ENCODE measurements at places on chromosomes 3 and 15.
A peak's percentile ranks its signal among the peaks of the same experiment; 100 is the strongest.

DNA sequence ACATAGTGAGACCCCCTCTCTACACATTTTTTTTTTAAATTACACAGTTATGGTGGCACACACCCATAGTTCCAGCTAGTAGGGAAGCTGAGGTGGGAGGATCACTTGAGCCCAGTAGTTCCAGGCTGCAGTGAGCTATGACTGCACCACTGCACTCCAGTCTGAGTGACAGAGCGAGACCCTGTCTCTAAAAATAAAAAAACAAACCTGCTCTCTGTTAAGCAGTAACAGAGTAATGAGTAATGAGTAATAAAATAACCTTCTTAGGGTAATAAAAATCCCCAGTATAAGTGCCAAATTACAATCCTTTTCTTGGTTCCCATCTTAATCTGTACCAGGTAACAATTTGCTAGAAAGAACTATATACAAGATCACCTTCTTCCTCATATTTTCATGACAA lies 65.9 kb upstream of the PLXND1 start:
- no peak for DNase-seq

DNA sequence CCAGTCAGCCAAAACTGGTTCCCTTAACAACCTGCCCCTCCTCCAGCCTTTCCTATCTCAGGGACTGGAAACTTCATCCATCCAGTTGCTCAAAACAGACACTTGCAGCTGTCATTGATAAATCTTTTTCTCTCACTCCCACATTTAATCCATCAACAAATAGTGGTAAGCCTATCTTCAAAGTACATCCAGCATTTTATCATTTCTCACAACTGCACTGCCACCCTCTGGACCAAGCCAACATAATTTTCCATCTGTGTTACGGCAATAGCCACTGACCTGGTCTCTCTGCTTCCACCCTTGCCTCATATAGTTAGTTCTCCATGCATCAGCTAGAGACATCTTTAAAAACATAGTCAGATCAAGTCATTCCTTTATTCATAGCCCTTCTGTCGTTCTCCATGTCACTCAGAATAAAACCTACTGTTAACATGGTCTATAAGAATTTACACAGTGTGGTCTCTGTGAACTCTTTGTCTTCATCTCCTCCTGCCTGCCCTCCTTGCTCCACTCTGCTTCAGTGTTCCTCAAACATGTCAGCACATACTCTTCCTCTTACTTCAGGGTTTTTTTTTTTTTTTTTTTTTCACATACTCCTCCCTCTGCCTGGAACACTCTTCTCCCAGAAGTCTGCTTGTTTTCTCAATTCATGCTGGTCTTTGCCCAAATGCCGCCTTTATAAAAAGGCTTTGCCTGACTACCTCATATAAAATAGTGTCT lies 102.5 kb upstream of the COL6A5 start:
- no peak for DNase-seq

DNA sequence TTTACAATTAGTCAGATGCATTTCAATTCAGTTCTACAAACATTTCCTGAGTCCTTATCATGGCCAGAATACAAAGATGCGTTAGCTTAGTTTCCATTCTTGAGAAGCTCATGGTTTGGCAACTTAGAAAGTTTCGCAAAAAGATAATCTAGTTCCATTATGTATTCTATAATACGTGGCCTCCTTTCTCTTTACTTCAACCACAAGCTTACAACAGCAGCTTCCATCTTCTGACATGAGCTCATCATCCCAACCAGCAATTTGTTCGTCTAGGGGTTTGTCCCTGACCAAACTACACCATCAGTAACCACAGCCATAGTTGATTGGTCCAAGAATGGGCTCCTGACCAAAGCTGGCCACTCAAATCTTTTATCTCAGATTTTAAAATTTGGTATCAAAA lies 267.6 kb upstream of the TBC1D5 start:
- DNase-seq = no peak

DNA sequence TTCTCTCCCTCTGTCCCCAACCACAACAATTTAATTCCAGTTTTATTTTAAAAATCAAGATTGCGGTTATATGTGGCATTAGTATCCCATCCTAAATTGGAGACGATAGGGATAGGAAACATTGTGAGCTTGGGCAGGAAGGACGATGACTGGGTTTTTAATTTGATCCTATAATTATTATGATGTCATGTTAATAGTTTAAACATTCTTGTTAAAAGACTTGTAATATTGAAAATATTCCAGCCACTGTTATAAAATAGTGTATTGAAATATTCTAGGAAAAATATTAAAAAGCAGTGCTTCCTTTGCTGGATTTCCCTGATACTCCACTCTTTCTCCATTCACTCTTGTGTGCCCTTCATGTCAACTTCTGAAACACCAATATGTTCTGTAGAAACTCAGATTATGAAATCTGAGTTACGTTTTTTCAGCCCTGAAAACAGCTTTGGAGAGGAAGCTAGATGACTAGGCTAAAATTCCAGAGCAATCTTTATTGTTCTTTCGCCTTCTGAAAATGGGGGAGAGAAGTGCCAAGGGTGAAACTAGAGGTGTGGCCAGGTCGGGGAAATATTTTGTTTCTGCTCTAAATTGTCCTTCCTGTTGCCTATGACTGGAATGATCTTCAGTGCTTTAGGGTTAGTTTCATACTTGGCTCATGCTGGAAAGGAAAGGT lies 46.1 kb upstream of the MAP3K13 start:
- no peak for DNase-seq

GRCh38 chr3:14286887-14287500 lies 108.4 kb downstream of the LSM3 start:
- no peak for DNase-seq

GRCh38 chr15:74893627-74894026 lies 3.8 kb downstream of the MPI start:
- DNase-seq = no peak

DNA sequence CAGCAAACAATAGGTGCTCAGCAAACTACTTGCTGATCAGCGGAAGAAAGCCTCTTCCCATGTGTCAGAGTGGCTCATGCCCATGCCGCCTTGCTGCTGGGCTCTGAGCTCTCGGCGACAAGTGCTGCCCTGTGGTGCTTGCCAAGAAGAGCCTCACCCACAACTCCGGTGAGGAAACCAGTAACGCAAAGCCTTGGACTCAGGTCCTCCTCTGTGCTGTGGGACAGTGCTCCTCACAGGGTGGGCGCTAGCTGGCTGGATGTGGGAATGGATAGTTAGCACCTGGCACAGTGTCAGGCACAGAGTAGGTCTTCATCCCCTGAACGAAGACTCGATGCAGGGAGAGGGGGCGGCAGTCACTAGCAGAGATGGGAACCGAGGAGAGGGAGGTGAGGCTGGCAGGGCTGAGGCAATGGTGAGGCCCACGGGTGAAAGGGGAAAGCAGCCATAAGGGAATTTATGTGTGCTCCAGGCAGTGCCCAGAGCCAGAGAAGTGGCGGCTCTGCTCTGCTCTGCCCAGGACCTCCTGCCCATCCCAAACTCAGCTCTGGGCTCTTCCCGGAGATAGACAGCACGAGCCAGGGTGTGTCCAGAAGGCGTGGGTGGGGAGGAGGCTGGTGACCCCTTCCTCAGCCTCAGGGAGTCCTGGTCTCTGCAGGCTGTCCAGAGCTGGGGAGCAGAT lies 55.7 kb downstream of the IQSEC1 start:
- no peak for DNase-seq

- DNase-seq = no peak
Observed at GRCh38 chr3:161740421-161740820, 243.8 kb downstream of the OTOL1 start.

GRCh38 chr3:187833799-187834578 lies 88.7 kb upstream of the BCL6 start:
- no peak for DNase-seq

DNA sequence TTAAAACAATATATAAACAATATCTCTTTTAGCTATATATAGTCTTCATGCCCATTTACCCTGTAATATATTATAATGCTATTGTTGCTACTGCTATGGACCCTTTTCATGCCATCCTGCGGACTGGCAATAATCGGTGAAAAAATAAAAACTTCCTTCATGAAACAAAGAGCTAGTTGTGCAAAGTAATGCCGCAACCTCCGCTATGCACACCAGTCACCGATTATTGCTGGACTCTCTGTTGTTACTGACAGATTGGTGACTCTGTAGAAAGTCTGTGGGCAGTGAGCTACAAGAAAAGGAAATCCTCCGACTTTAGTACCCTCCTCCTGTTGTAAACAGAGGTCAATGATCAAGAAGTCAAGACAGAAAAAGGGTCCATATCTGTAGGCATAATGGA lies 17.9 kb upstream of the ICE2 start:
- no peak for DNase-seq

GRCh38 chr3:12155264-12155663 lies 3.4 kb downstream of the TIMP4 start:
- no peak for DNase-seq

- DNase-seq = no peak
Observed at GRCh38 chr3:191768421-191768820, 307.5 kb downstream of the PYDC2 start.

DNA sequence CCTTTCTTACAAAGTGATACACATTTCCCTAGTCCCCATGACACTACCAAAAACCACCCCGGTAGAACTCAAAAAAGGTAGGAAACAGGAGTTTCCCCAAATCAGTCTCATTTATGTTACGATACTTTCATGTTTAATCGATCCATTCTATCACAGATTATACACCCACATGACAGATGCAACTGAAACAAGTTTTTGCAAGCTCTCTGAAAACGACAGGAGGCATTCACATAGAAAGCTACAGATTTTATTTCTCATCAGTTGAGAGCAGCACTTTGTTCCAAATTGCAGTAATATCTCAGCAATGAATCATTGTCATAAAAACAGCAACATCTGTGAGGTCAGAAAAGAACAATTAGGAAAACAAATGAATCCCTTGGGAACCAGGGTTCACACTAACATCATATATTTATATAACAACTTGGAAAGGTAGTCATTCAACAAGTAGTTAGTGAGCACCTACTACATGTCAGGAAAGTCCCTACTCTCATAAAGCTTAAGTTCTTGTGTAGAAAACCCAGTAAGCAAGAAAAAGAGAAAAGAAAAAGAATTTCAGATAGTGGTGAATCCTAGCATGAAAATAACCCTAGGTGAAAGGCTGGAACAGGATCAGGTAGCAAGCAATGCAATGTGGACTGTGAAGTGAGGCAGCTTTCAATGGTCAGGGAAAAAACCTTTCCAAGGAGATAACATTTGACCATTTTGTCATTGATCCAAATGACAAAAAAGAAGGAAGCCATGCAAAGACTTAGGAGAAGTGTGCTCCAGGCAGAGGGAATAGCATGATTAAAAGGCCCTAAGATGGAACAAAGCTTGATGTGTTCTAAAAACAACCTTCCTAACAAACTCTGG lies 8.3 kb downstream of the PLD1 start:
- DNase-seq = peak; percentile 72

DNA sequence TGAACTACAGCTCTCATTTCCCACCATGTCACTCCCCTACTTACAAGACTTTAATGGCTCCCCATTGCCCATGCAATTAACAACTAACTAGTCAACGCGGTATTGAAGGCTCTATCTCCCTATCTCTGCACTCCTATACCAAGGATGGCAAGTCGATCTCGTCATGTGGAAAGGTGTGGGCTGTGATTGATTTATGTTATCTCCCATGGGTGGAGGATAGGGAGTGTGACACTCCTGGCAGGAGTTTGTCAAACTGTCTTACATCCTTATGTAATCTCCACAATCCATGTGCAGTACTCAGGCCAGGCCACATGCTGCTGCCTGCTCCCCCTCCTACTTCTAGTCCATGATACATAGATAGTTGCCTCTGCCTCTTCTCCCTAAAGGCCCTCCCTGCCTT lies 3.2 kb upstream of the RORA start:
- no peak for DNase-seq

DNA sequence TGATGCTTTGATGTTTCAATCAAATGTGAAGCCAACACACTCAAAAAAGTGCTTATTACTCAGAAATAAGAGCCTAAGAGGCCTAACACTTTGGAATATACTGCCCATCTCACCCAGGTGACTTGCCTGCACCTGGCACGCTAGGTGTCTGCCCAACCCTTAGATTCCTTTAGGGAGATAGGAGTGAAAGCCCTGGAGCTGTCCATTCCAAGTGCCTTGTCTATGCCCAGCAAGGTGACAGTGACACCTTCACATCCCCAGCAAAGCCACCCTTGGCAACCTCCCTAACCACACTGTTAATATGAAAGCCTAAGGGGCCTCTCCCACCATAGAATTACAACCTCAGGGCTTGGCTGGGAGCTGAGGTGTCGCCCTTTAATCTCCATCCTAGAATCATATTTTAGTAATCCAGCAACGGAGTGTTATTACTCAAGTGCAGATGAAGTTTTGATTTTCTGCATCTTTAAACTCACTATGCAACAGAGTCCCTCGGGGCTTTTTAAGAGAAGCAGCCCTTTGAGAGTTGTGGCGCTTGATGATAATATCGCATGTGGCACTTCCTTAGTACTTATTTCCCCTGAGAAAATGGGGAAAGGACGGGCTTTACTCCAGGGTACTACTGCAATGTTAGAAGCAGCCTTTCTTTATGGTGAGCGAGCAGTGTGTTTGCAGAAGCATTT lies 24.8 kb downstream of the ATP10A start:
- DNase-seq = no peak

- DNase-seq = no peak
Observed at GRCh38 chr15:79943820-79944219, 27.2 kb downstream of the BCL2A1 start.

DNA sequence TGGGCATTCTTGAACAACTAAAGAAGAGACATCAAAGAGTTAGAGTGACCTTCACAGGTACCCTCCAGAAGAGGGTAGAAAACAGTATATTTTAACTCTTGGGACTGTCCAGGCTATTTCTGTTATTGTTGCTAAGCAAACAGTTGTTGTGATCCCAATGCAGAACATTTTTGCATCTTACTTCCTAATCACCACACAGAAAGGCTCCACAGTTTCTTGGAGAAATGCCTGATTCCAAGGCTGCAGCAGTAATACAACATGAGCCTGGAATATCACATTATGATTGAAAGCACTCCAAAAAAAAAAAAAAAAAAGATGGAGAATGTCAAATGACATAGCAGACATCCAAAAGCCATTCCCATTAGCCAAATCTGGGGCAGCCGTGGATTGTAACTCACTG lies 195.6 kb downstream of the CTNNB1 start:
- DNase-seq = no peak

DNA sequence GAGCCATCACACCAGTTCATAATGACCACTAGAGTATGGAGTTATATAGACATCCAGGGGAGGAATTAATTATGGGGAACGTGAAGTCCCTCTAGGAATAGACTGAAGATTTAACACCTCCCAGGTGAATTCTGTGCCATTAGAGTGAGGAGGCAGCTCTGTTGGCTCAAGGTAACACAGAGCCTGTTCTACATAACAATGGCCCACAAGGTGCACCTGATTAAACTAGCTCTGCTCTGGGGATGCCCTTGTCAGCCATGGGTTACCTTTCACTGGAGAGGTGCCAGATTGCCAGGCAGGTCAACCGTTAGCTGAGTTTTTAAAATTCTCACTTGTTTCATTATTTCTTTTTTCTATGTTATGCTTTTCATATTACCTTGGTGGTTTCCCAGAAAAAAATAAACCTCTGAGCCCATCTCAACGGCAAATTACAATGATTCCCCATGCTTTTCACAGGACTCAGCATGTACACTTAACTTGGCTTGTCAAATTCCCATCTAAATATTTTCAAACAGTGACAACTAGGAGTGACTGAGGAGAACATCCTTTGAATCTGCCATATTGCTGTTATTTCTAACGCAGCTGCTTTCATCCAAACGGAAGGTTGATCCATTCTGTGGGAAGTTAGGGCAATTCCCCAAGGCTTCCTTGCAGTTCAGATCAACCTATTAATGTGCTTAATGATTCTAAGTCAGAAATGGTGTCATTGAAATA lies 512.9 kb downstream of the MCTP2 start:
- no peak for DNase-seq

GRCh38 chr15:55532944-55533343 lies 24.9 kb upstream of the DNAAF4 start:
- DNase-seq = no peak

All from AG09319 (cell line).